ENCODE measurements at places on chromosomes 6 and 20. TPM values are rescaled to one million over a fixed set of nuclear protein-coding genes. Genes with fewer than 3 reads are reported as not detected.

PRRT1 gene
- 8.8 TPM for total RNA-seq

TP53TG5 gene
- total RNA-seq, result not detected

SIRPB1 gene
- total RNA-seq, result 2.5 TPM

ERVFRD-1 gene
- 0.25 TPM for total RNA-seq

ZNF334 gene
- total RNA-seq, result 5.4 TPM

CASS4 gene
- 0.74 TPM for total RNA-seq

- no peaks in the 10 kb centered on the region for H3K27me3 ChIP-seq
- no peaks in the 10 kb centered on the region for H3K4me1 ChIP-seq
- no peaks in the 10 kb centered on the region for H3K36me3 ChIP-seq
- no peak overlapping the region for H3K4me3 ChIP-seq
- no peak for DNase-seq
Measured at GRCh38 chr6:72746276-72746675, 124.4 kb downstream of the KCNQ5 start.

- H3K4me1 ChIP-seq, result no peaks in the 10 kb centered on the region
- no peak for DNase-seq
- no peak overlapping the region for H3K27ac ChIP-seq
- no peaks in the 10 kb centered on the region for H3K27me3 ChIP-seq
Measured at GRCh38 chr20:32995802-32996201, 8.4 kb downstream of the SUN5 start.

DNA sequence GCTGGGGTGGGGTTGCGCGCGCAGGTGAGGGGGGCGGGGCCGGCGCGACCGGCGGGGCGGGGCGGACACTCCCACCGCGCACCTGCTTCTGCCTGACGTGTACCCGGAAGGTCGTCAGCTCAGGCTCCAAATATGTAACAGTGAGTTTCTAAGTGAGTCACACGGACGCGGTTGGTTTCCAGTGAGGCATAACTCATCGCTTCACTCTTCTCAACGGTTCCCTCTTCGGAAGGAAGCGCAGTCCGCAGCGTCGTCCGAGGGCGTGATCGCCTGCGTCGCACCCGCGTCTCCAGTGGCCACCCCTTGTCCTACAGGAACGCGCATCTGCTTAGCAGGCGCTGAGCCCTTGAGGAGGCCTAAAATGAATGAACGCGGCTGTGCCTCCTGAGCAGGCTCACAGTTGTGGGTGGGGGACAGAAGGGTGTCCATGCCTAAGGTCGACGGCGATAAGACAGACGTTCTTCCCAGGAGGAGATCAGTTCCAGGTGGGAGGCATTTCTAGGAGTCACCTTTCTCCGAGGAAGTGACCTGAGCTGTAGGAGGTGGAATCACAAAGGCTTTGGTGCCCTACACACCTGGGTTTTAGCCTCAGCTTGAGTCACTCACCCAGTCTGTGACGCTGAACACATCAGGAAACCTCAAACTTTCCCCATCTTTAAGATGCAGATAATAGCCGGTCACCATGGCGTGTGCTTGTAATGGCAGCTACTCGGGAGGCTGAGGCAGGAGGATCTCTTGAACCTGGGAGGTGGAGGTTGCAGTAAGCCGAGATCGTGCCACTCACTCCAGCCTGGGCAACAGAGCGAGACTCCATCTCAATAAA is 50.9 kb upstream of the EZR start:
- H3K27ac ChIP-seq, result peak overlapping the region; percentile 86
- DNase-seq, result peak; percentile 92
- peaks cover 6% of the 10 kb centered on the region for H3K4me1 ChIP-seq
- H3K27me3 ChIP-seq, result no peaks in the 10 kb centered on the region
- no peaks in the 10 kb centered on the region for H3K36me3 ChIP-seq
- H3K4me3 ChIP-seq, result peak overlapping the region; percentile 43

GRCh38 chr6:124064317-124065113 is 260.9 kb downstream of the NKAIN2 start:
- no peak for DNase-seq
- H3K36me3 ChIP-seq, result no peaks in the 10 kb centered on the region
- H3K27me3 ChIP-seq, result no peaks in the 10 kb centered on the region
- no peak overlapping the region for H3K4me3 ChIP-seq

GRCh38 chr6:97102145-97102790 is 177.7 kb downstream of the KLHL32 start:
- no peaks in the 10 kb centered on the region for H3K4me1 ChIP-seq
- H3K4me3 ChIP-seq, result no peak overlapping the region
- no peak overlapping the region for H3K27ac ChIP-seq

GRCh38 chr20:6732001-6732447 is 35.5 kb upstream of the BMP2 start:
- H3K27me3 ChIP-seq, result no peaks in the 10 kb centered on the region
- H3K36me3 ChIP-seq, result no peaks in the 10 kb centered on the region
- H3K4me3 ChIP-seq, result no peak overlapping the region
- no peak for DNase-seq
- H3K27ac ChIP-seq, result no peak overlapping the region
- H3K4me1 ChIP-seq, result no peaks in the 10 kb centered on the region

GRCh38 chr20:46004187-46004586 is 4.5 kb upstream of the MMP9 start:
- no peaks in the 10 kb centered on the region for H3K27me3 ChIP-seq
- H3K4me3 ChIP-seq, result no peak overlapping the region
- DNase-seq, result no peak
- H3K36me3 ChIP-seq, result no peaks in the 10 kb centered on the region
- no peak overlapping the region for H3K27ac ChIP-seq

DNA sequence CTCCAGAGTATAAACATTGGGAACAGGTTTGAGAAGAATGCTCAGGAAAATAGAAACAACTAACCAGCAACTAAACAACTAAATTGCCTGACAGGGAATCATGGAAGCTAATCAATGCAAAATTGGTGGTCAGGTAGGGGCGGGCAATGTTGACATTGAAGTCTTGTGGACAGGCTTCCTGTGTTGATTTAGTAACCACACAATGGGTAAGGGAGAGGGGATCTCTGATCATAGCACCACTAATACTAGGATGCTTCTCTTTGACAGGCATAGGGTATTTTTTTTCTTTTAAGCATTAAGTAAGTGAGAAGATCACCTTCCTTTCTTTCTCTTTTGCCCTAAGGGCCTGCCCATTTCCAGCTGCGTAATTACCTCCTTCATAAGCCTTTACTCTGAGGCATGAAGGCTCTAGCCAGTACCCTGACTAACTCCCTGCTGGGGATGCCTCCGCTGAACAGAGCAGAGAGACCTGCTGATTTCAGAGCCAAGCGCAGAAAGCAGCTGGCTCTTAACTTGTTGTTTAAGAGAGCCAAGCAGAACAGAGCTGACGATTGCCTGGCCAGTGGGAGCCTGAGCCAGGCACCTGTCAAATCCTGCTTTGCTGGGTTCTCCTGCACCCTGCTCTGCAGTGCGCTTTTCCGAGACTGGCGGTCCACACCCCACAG is 118.7 kb downstream of the BMP2 start:
- no peaks in the 10 kb centered on the region for H3K36me3 ChIP-seq
- DNase-seq, result no peak
- H3K27ac ChIP-seq, result no peak overlapping the region
- no peak overlapping the region for H3K4me3 ChIP-seq

- no peaks in the 10 kb centered on the region for H3K27me3 ChIP-seq
- peaks cover 53% of the 10 kb centered on the region for H3K4me1 ChIP-seq
- no peaks in the 10 kb centered on the region for H3K36me3 ChIP-seq
- DNase-seq, result no peak
Measured at GRCh38 chr6:52576054-52576391, 837 bp downstream of the TRAM2 start.

- H3K4me3 ChIP-seq, result no peak overlapping the region
- H3K27me3 ChIP-seq, result no peaks in the 10 kb centered on the region
- peaks cover 41% of the 10 kb centered on the region for H3K4me1 ChIP-seq
- no peak for DNase-seq
- H3K36me3 ChIP-seq, result no peaks in the 10 kb centered on the region
- H3K27ac ChIP-seq, result no peak overlapping the region
Measured at GRCh38 chr6:22149096-22149495, 147.7 kb downstream of the PRL start.

DNA sequence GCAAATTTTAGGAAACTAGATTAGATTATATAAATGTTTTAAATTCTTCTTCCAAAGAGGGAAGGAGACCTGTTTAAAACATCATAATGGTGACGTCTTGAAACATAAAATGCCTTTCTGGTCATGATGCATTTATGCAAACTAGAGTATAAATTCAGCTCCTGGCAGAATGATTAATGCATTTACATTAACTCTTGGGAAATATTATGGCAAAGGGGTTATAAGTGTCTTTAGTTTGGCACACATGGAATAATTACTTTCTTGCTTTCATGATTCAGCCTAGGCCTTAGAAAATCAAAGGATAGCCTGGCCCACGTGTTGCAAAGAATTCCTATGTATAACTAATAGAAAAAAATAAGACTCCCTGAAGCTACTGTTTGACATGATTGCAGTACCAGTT is 639.2 kb downstream of the RFPL4B start:
- no peak for DNase-seq
- no peaks in the 10 kb centered on the region for H3K36me3 ChIP-seq
- no peaks in the 10 kb centered on the region for H3K27me3 ChIP-seq
- no peak overlapping the region for H3K27ac ChIP-seq
- H3K4me1 ChIP-seq, result no peaks in the 10 kb centered on the region
- no peak overlapping the region for H3K4me3 ChIP-seq

DNA sequence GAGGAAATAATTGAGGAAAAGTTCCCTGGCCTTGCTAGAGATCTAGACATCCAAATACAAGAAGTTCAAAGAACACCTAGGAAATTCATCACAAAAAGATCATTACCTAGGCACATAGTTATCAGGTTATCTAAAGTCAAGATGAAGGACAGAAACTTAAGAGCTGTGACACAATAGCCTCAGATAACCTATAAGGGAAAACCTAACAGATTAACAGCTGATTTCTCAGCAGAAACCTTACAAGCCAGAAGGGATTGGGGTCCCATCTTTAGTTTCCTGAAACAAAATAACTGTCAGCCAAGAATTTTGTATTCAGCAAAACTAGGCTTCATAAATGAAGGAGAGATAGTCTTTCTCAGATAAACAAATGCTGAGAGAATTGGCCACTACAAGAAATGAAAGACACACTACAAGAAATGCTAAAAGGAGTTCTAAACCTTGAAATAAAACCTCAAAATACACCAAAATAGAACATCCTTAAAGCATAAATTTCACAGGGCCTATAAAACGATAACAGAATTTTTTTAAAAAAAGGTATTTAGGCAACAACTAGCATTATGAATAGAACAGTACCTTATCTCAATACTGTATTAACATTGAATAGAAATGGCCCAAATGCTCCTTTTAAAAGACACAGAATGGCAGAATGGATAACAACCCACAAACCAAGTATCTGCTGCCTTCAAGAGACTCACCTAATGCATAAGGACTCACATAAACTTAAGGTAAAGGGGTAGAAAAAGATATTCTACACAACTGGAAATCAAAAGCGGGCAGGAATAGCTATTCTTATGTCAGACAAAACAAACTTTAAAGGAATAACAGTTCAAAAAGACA is 9.7 kb downstream of the RNGTT start:
- no peak overlapping the region for H3K4me3 ChIP-seq
- H3K27ac ChIP-seq, result no peak overlapping the region
- no peaks in the 10 kb centered on the region for H3K4me1 ChIP-seq
- H3K36me3 ChIP-seq, result peaks cover 3% of the 10 kb centered on the region

- H3K4me1 ChIP-seq, result peaks cover 14% of the 10 kb centered on the region
- H3K27ac ChIP-seq, result peak overlapping the region; percentile 48
- H3K4me3 ChIP-seq, result no peak overlapping the region
- no peaks in the 10 kb centered on the region for H3K27me3 ChIP-seq
Measured at GRCh38 chr6:158068156-158068892, 86.7 kb downstream of the SYNJ2 start.
